Stimulated activated CD8-positive, alpha-beta memory T cell treated with anti-CD3 and anti-CD28 coated beads, Interleukin-7, amount 100 ng/mL, for 1 hour (primary cell): ENCODE measurements at places on chromosomes 4 and X.

- no peak for DNase-seq
These were observed at the start of gene PPP1R3F for GRCh38 chrX:49269767-49270248. TSS of gene PPP1R3F (plus strand) at chrX:49269793. CDS start at chrX:49269870, 77 bp downstream.

DNA sequence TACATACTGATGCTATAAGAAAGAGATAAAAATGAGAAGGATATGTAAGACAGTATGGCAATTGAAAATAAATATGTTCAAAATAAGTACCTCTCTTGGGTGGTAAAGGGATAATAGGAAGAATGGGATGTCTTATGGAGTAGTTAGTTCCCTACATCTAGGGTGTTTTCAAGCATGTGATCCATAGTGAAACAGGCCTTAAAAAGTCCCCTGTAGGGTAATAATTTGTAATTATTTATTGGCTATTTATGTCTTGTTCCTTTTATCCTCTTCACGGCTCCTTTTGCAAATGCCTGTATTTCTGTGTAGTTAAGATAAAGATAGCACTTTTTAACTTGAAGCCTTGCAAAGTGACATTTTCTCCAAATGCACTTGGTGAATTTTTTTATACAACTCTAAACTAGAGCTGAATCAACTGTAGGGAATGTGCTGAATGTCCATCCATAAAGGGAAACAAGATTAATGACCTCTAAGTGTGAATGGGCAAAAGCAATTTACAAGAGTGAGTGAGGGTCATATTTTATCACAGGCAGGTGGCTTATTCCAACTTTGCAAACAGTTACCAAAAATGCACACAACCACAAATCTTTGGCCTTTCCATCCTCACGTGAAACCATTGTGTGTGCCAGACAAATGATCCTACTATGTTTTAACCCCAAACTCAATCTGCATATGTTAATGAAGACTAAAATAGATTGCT lies 299.0 kb downstream of the KCNIP4 start:
- DNase-seq: no peak

DNA sequence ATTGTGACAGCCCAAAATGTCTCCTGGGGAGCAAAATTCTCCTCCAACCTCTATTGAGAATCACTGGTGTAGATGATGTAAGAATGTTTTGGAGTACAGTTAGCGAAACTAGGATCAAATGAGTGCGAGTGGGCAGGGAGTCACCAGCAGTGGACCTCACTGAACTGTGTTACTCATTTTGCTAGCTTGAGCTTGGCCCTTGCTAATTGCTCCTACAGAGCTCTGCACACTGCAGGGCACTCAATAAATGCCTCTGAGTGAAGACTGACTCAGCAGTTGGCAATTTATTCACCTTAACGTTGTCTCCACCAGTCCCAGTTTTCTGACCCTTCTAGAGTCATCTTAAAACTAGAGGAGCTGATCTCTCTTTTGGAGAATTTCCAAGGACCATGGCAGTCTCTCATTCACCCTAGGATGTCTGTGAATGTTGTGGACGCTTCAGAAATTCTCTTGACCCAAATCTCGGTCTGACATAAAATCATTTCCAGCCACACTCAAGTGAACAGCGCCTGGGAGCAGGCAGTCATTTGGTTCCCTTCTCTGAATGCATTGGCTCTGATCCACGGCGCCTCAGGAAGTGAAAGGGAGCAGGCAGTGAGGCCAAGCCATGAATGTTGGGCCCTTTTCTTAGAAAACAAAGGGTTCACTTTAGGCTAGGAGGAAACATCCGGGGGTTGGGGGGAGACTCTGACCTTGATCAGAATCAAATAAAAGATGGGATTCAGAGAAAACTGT lies 148.1 kb downstream of the NWD2 start:
- DNase-seq: no peak

DNA sequence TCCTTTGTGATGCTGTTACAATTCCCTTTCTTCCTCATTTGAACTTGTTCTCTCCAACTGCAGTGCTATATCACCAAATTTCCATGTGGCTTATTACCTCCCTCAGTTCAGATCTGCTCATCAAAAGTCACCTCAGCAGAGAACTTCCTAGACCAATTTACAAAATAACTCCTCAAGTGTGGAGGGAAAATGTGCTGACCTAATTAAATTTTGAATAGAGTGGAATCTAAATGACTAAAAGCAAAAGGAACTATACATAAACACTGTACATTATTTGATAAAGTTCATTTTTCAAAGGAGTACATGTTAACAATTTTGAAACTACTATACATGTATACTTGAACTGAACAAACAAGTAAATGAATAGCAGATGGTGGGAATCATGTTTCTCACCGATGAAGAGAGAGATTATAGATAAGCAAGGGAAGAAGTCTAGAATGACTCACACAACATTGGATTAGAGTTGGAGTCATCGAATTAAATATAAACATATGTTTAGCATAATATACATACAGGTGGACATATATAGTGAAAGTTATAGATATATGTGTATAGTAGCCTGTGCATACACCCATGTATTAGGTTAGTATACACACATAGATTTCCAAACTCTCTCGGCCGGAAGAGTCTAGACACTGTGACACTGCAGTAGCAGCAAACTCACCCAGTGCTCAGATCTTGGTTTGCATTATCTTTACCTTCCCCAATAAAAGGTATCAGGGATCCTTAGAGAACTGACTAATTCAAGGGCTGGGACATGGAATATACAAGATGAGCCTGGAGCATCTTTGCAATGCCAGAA lies 318.7 kb downstream of the PCDH18 start:
- DNase-seq: no peak

- no peak for DNase-seq
These were observed 12.5 kb downstream of the TRAPPC2 start for GRCh38 chrX:13721819-13722519.

DNA sequence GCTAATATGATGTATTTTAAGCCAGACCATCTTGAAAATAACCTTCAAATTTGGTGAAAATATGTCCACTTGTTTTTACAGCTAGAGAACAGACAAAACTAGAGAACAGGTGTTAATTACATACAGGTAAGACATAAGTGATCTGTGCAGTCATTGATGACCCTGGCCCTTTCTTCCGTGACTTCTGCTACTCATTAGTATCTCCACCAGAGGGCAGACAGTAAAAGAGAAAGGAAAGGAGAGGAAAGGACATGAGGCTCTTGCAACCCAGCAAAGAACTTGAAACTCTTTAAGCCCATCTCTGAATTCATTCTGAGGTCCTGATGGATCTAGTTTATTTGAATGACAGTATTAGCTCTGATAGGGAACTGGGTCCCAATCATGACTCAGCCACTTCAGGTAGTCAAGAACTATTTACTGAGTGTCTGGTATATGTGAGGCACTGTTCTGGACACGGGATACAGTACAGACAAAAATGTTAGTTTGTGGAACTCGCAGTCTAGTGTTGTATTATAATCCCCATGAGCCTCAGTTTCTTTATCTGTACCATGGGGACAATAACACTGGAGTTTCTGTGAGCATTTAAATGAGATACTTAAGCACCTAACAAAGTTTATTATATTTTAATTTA lies 121.0 kb upstream of the TEX13D start:
- no peak for DNase-seq

DNA sequence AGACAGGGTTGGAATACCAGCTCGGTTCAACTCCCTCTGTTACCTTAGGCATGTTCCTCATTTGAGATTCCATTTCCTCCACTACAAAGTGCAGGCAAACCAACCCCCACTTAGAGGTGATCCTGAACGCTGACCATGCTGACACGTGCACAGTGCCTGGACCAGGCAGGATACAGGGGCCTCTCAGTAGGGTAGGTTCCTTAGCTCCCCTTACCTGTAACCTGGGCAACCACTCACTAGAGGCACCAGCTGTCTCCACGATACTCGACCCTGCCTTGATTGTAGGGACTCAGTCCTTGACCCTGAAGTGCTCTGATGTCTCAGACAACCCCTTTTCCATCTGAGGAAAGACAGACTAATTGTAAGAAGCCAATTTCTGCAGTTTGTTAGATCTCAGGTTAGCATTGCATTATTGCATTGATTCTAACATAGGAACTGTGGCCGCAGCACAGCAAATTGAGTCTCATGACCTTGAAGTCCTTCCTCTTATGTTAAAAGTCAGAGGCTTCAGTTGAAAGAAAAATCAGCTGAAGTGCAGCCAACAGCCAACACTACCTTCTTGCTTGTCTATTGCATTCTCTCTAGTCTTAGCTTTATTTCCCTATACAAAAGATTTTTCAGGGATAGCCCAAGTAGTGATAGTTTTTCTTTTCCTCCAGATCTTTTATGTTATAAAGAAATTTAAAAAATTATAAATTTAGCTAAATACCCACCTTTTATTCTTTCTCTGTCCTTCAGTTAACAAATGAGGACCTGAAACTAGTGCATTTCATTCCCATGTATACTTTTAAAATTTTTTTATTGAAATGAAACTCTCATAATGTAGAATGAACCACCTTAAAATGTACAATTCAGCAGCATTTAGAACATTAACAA lies 11.2 kb upstream of the C1QTNF7 start:
- no peak for DNase-seq

DNA sequence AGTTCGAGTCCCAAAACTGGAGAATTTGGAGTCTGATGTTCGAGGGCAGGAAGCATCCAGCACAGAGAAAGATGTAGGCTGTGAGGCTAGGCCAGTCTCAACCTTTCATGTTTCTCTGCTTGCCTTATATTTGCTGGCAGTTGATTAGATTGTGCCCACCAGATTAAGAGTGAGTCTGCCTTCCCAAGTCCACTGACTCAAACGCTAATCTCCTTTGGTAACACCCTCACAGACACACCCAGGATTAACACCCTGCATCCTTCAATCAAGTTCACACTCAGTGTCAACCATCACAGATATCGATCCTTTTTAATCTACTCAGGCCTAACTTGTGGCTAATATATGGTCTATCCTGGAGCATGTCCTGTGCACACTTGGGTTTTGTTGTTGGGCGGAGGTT lies 18.0 kb upstream of the MAEA start:
- DNase-seq: no peak

DNA sequence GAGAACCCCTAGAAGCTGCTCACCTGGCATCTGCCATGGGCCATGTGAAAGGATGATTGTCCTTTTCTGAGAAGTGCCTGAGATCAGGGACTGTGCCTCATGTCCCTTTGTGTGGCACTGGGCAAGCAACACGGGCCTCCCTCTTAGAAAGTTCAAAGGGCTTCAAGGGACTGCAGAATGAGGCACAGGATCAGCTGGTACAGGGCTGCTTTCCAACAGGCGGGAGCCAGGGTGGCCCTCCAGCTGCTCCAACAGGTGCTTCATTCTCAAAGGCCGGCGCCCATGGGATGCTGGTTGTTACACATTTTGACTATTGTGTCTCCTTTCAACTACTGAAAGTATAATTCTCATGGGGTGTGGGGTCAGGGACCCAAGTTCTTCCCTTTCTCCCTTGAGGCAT lies 114.7 kb downstream of the ENPP6 start:
- no peak for DNase-seq

DNA sequence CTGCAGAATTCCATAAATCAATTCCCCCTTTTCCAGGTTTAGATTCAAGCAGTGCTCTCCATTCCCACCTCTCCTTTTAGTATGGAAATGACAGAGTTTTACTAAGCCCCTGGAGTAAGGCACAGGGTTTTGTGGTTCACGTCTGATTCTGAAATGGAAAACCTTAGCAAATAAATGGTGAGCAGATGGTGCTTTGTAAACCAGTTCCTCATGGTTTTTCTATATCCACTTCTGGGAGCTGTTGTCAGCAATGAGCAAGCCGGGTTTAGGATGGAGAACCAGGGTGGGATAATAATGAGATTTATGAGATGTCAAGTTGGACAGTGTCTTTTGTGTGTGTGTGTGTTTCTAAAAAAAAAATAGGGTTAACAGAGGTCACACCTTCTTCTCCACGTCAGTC lies 113.8 kb upstream of the RBPJ start:
- DNase-seq: no peak
